ENCODE measurements at places on chromosomes 3 and 15. TPM values are rescaled to one million over a fixed set of nuclear protein-coding genes. Genes with fewer than 3 reads are reported as not detected.

GRCh38 chr3:141050576-141051442 is at the start of gene SPSB4:
SPSB4 (plus strand) TSS chr3:141051347; CDS start chr3:141066105, 14,758 bp downstream.
- no peak for DNase-seq

DNA sequence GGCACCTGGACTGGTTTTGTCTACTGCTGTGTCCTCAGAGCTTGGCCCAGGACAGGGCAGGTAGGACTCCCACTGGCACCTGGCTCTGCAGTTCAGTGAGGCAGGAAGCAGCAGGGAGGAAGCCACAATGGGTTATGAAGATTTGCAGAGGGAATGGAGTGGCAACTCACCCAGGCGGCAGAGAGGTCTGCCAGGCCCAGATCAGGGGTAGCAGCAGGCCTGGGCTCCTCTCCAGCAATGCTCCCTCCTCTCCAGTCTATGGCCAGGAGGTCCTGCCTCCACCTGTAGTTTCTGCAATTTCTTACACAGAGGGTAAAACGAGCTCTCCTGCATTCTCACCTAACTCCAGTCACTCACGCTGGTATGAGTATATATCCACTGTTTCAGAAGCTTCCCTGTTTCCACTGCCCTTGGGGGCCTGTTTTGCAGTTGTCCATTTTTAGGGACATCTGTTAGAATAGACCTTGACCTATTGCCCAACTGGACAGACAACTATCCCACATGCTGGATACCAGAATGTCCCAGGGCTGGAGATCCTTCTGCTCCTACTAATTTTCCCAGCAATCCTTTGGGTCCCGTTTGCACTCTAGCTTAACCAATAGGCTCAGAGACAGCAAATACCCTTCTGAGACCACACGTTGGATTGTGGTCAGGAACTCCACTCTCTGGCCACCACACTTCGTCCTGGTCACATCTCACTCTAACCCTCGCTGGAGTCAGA is 35.2 kb downstream of the HMCES start:
- DNase-seq = peak; percentile 20

DNA sequence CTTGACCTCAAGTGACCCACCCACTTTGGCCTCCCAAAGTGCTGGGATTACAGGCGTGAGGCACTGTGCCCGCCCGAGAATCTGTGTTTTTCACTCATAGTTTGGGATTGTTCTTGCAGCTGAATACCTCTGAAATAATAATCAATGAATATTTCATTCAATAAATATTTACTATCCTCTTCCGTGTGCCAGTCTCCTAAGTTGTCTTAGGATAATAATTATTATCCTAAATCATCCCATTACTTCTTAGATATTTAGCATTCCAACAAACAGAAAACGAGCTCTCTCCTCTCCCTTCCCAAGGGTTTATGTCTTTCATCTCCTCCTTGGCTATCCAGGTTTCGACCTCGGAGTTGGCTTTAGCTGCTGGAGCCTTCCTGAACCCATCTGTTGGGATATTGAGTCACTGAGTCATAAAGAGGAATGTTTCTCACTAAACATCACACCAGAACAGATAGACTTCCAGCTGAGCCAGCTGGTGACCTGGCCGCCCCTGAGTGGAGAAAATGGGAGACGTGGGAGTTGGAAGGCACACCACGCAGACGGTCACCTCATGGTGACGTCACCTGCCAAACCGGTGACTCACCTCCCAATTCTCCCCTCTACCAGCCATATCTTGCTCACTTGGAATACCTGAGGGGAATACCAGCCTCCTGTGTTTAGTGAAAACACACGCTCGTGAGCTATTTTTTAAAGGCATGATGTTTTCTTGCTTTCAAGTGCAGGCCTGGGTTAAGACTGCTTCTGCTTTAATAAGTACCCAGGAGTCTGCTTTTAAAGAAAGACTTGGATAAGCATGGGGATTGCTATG is 43.9 kb downstream of the BHLHE40 start:
- DNase-seq = no peak

DNA sequence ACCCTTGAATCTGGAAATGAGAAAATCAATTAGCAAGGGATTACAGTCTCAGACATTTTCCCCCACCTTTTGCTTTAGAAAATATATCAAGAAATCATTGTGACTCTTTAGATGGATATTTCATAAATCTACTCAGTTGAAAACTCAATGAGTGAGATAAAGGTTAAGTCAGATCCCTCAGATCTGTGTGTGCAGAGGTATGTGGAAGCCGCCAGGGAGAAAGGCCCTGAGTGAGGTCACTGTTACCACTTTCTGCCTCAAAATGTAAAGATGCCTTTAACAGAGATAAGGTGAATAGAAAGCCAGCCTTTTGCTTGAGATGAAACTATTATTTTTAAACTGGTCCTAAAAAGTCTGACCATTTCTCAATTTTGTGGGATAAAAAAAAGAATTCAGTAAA is 225.6 kb upstream of the HES1 start:
- no peak for DNase-seq

DNA sequence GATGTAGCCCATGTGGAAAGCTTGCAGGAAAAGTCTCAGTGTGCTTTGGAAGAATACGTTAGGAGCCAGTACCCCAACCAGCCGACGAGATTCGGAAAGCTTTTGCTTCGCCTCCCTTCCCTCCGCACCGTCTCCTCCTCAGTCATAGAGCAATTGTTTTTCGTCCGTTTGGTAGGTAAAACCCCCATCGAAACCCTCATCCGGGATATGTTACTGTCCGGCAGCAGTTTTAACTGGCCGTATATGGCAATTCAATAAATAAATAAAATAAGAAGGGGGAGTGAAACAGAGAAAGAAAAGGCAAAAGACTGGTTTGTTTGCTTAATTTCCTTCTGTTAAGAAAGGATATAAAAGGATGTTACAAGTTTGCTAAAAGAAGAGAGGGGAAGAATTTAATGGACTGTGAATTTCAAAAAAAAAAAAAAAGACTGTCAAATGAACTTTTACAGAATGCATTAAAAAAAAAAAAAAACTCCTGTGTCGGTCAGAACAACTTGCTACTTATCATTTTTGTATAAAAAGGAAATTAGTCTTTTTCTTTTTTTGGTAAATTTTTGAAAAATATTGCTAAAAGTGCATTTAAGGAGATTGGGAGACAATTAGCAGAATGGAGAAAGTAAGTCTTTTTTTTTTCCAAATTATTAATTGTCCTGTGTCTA is 7.0 kb downstream of the NR2F2 start:
- DNase-seq = no peak

- no peak for DNase-seq
These were observed 59.5 kb upstream of the CTSH start for GRCh38 chr15:79004336-79004735.

GRCh38 chr3:166713787-166714186 is 666.3 kb downstream of the ZBBX start:
- no peak for DNase-seq

- no peak for DNase-seq
These were observed 72.6 kb upstream of the ZBED2 start for GRCh38 chr3:111667621-111668239.

DNA sequence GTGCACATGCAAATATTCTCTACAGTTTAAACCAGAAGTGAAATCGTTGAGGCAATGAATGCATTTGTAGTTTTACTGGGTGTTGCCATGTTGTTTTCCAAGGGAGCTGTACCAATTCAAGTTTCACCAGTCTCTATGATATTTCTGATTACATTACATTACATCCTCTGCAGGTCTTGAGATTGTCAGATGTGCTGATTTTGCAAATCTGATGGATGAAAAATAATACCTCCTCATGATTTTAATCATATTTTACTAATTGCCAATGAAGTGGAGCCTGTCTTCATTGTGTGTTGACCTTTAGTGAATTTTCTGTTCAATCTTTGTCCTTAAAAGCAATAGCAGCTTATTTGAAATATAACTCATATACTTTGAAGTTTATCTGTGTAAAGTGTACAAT is 282.4 kb downstream of the NR2F2 start:
- no peak for DNase-seq

- DNase-seq = no peak
These were observed 81.4 kb downstream of the DNAJB8 start for GRCh38 chr3:128385080-128385832.

DNA sequence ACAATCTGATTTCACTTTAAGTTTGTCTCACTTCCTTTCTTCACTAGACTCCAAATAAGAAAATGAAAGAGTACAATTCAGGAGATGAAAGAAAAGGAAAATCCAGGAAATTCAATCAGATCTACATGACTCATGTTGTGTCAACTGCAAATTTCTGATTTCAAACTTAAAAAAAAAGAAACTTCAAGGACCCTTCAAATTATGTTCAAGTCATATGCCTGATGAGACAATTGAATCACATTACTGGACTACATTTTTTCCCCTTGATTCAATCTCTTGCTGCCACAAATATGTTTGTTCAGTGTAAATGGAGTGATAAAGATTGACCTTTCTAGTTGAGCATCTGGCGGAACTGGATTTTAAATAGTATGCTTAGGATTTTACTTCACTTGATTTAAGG is 37.4 kb downstream of the FRMD5 start:
- DNase-seq = no peak

- no peak for DNase-seq
These were observed 5.4 kb downstream of the VILL start for GRCh38 chr3:37995652-37996641.

- no peak for DNase-seq
These were observed 153.1 kb downstream of the GMNC start for GRCh38 chr3:190709351-190709773.

DNA sequence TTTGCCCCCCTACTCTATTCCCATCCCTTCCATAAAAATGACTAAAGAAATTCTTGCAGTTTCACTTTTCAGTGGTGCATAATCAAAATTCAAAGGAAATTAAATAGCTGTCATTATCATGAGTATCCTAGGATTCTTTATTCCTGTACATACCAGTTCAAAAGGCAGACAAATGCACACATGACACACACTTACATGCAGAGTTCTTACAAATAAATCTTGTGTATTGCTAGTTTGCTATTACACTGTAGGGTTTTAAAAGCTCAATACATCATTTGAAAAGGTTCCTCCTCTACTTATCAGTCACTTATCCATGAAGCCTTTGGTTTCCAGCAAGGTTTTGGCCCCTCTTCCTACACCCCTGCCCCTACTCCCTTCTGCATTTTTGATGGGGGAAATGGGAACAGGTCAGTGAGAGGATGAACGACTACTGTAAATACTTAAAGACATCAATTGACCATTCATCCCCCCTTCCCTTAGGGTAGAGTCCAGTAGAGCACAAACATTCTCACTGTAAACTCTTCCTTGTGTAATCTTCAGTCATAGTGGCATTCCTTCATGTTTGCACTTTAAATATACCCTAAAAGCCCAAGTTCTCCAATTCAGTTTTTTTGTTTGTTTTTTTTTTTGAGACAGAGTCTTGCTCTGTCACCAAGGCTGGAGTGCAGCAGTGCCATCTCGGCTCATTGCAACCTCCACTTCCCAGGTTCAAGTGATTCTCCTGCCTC is 92.6 kb downstream of the SUCLG2 start:
- DNase-seq = no peak

SLC24A1 gene
- 8.7 TPM for total RNA-seq

FBLN2 gene
- total RNA-seq = 188 TPM

MAP2K5 gene
- total RNA-seq = 10.0 TPM

GLDN gene
- 25.1 TPM for total RNA-seq

CSPG4 gene
- 144 TPM for total RNA-seq

IRAK2 gene
- 8.9 TPM for total RNA-seq
